Left lung (tissue), 14 donors: ENCODE measurements at places on chromosomes 12 and 14. TPM values are rescaled to one million over a fixed set of nuclear protein-coding genes. Genes with fewer than 3 reads are reported as not detected.

SLC6A12 gene
- total RNA-seq = 4.7 TPM

DNA sequence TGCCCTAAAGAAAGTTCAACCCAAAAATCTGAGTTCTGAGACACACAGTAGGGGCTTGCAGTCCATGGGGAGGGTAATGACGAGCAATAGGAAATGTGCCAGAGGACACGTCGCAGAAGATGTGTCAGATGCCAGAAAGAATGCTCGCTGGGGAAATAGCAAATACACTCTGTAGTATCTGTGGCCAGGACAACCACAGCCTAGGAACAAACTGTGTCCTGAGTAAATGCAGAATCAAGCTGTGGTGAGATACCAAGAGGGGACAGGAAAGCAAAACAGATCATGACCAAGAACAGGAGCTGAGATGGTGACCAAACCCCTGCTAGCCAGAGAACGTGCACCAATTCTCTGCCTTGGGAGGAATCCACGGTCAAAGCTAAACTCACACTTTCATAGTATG, 9.1 kb downstream of the CRACR2A start:
- H3K4me1 ChIP-seq = no peaks in the 10 kb centered on the region
- no peak overlapping the region for H3K4me3 ChIP-seq
- no peaks in the 10 kb centered on the region for H3K36me3 ChIP-seq
- H3K27me3 ChIP-seq = no peaks in the 10 kb centered on the region
- H3K27ac ChIP-seq = no peak overlapping the region
- DNase-seq = no peak

DNA sequence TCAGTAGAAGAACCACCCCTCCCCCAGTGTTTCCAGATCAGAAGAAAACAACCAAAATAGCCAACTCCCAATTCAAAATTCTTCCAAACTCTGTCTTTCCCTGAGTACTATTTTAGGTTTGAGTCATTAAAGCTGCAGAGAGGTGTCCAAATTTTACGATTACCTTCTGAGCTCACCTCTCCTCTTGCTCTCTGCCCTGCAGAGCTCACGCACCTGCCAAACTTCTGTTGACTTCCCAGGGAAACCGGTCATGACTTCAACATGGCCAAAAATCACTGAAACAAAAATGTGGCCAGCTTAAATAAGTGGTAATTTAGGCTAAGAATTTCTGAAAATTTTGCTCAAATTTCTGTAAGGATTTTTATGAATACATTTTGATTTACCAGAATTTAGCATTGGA, 70.9 kb upstream of the OTX2 start:
- H3K4me1 ChIP-seq = no peaks in the 10 kb centered on the region
- DNase-seq = no peak

- H3K4me1 ChIP-seq = no peaks in the 10 kb centered on the region
- H3K27me3 ChIP-seq = no peaks in the 10 kb centered on the region
- no peak overlapping the region for H3K27ac ChIP-seq
- H3K4me3 ChIP-seq = no peak overlapping the region
Measured at GRCh38 chr12:89977405-89978085, 268.9 kb upstream of the ATP2B1 start.

DNA sequence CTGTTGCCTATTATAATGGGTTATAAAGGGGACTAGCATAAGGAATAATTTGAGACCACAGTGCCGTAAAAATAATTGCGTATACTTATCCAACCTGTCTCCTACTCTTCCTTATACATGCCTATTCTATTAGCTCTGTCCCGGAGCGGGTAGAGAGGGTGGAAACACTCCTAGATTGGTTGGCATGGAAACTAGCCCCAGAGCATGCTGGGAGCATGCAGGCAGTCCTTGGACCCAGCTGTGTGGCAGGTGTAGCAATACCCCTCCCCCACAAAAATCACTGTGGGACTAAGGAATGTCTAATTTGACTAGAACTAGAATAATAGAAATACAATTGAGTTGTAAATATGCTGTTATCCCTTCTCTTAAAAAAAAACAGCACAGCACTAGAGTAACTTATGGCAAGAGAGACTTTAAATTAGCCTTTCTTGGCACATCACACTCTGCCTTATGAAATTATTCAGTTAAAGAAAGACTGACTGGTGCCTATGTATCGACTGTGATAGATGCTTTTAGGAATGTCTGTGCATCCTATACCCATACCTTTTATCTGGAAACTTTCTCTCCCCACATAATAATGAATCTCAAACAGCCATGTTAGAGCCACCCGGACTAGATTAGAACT, 244.0 kb upstream of the DAAM1 start:
- no peaks in the 10 kb centered on the region for H3K4me1 ChIP-seq
- H3K27me3 ChIP-seq = no peaks in the 10 kb centered on the region
- H3K27ac ChIP-seq = no peak overlapping the region
- DNase-seq = no peak
